K562 (cell line): ENCODE measurements at places on chromosomes 13 and 19.

DNA sequence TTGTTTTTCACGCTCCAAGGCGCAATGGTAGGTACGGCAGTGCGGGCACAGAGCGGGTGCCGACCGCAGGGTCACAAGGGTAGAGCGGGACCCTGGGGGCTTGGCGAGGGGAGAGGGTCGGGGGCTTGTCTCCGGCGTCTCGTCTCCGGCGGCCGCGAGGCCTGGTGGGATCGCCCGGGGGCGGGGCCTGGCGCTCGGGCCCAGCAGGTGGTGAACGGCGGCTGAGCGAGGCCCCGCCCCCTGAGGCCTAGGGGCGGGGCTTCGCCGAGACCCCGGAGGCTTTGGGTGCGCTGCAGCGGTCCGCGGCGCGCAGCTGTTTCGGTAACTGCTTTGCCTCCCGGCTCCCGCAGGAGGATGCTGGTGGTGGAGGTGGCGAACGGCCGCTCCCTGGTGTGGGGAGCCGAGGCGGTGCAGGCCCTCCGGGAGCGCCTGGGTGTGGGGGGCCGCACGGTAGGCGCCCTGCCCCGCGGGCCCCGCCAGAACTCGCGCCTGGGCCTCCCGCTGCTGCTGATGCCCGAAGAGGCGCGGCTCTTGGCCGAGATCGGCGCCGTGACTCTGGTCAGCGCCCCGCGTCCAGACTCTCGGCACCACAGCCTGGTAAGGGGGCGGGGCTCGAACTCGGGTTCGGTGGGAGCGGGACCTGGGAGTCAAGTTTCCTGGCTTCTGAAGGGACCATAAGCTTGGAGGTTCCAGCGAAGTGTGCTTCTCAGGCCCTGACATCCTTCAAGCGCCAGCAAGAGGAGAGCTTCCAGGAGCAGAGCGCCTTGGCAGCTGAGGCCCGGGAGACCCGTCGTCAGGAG is at the start of gene TSEN34:
Gene TSEN34 (plus strand): TSS at position 298 of the 800 bp plus-strand sequence. CDS start 57 bp downstream, at position 355.
- DNase-seq = peak; percentile 77

DNA sequence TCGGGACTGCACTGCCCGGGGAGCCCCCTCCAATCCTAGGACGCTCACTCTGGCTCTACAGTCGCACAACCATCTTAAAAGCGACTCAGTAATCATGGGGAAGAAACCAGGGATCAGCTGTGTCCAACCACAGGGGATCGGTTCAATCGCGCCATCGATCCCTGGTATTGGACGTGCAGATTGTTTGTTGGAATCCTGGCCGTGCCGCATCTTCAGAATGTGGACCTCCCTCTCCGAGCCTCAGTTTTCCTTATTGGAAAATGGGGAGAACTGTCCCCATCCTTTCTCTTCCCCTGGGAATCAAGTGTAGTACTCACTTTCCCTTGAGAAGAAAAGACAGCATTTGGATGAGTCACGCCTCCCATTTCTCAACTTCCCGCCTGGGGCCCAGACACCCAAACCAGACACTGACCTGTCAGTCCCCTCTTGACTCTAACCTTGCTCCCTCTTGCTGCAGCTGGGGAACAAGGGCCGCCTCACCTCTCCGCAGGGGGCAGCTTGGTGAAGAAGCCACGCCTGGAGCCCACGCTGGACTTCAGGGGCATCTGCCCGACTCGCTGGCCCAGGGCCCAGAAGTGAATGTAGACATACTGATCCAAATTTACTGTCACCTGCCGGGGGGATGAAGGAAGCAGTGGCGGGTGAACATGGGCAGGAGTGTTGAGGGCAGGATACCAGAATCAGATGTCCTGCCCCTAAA is 17.6 kb downstream of the EMP3 start:
- peak; percentile 14 for DNase-seq

DNA sequence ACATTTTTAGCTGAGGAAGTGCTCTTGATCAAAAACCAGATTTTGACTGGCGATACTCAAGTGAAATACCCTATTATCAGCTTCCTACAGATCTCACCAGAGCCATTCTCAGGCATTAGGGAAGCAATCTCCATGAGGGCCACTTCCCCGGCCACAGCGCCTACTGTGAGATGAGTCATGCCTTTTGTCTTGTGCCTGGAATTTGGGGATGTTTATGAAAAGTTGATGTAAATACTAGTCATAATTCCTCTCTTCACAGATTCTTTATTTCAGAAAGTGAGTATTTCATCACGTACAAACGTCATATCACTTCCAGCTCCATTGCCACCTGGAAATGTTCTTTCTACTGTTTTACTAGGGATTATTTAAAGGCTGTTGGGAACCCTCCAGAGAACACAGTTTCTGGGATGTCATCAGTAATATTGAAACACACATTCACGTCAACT is 25.3 kb upstream of the SLC46A3 start:
- DNase-seq = no peak

- DNase-seq = no peak
These were observed 97.8 kb downstream of the RNF17 start for GRCh38 chr13:24861617-24862362.

GRCh38 chr13:98466634-98467236 is 110.2 kb downstream of the STK24 start:
- DNase-seq = peak; percentile 54

DNA sequence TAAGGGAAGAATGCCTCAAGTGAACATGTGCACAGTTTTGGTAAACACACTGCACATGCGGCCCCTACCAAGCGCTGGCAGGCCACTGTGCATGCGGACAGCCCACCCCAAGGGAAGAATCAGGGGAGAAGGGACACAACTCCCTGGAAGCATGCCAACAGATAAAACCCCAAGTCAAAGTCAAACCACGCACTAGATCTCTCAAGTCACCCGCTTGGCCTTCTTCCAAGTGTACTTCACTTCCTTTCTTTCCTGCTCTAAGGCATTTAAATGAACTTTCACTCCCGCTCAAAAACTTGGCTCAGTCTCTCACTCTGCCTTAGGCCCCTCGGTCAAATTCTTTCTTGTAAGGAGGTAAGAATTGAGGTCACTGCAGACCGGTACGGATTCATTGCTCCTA is 4.6 kb upstream of the RFXAP start:
- peak; percentile 17 for DNase-seq

- no peak for DNase-seq
These were observed 2.4 kb upstream of the FLT1 start for GRCh38 chr13:28497143-28497876.
